AG08395 (cell line): ENCODE measurements at places on chromosomes 11 and 22.

DNA sequence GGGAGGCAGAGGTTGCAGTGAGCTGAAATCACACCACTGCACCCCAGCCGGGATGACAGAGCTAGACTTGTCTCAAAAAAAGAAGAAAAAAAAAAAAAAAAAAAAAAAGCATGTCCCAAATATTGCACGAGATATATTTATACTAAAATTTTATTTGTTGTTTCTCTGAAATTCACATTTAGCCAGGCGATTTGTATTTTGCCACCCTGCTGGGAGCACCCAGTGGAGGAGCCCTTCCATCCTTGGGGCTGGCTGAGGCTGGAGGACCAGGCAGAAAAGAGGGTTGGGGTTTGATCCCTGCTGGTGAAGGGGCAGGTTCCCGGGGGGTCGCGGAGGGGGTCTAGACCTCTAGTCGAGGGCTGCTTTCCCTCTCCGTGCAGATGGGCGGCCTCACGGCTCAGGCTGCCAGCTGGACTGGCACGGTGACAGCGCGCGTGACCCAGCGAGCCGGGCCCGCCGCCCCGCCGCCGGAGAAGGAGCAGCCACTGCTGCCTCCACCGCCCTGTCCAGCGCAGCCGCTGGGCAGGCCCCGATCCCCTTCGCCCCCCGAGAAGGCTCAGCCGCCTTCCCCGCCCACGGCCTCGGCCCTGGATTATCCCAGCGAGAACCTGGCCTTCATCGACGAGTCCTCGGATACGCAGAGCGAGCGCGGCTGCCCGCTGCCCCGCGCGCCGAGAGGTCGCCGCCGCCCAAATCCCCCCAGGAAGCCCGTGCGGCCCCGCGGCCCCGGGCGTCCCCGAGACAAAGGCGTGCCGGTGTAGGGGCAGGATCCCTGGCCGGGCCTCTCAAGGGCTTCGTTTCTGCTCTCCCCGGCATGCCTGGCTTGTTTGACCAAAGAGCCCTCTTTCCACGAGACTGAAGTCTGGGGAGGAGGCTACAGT lies 952 bp upstream of the CATSPERZ start:
- DNase-seq, result peak; percentile 55

DNA sequence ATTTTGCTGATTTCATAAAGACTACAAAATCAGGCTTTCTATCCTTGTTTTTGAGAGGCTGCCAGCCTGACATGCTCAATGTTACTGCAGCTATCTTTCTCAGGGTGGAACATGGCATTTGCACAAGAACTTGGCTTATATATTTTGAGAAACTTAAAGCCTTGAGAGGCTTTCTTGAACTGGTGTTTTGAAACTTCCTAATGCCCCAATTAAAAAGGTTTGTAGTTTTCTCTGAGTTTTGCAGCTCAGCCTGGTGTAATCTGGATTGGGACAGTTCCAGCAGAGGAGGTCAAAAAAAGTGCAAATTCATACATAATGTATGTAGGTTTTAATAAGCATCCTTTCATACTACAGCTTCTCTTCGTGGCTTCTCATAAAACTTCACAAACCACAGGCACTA lies 223.4 kb downstream of the FAM76B start:
- DNase-seq, result no peak

DNA sequence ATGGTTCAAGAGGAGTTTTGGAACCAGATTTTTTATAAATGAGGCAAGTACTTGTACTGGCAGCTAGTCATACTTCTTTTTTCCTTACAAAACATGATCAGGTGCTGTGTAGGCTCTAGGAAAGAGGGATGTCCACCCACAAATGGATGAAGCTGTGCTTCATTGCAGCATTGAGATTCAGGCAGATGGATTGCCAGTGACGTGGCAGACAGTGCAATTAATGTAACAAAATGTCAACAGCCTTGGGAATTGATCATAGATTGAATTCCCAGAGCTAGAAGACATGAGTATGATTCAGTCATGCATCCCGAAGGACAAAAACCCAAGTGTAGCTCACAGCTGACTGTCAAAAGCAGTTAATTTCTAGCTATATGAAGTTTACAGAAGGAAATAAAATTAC lies 99.2 kb upstream of the RASSF10 start:
- no peak for DNase-seq

DNA sequence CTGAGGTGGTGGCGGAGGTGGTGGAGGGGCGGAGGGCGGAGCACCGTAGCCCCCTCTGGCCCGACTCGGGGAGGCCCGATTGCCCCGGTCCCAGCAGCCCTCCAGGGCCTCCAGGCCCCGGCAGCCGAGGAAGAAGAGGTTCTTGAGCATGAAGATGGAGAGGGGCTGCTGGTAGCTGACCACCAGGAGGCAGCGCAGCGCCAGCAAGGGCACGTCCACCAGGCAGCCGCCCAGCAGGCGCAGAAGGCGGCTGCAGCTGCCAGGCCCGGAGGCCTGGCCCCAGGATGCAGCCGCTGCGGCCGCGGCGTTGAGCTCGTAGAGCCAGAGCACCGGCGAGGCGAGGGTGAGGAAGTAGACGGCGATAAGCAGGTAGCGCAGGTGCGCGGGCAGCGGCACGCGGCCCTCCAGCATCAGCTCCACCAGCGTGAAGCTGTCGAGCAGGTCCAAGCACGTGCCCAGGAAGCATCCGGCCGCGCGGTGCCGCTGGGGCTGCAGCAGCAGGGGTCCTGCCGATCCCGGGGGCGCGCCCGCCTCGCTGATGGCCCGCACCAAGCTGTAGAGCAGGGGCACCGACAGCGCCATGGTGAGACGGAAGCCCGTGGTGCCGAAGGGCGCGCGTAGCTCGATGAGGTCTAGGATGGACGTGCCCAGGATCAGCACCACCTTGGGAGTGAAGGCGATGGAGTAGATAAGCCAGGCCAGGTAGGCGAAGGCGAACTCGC lies 1.5 kb downstream of the TMEM121B start:
- no peak for DNase-seq

GRCh38 chr11:2149864-2150847 lies 10.9 kb downstream of the INS start:
- peak; percentile 36 for DNase-seq
